ENCODE measurements at places on chromosomes 2 and 18.

DNA sequence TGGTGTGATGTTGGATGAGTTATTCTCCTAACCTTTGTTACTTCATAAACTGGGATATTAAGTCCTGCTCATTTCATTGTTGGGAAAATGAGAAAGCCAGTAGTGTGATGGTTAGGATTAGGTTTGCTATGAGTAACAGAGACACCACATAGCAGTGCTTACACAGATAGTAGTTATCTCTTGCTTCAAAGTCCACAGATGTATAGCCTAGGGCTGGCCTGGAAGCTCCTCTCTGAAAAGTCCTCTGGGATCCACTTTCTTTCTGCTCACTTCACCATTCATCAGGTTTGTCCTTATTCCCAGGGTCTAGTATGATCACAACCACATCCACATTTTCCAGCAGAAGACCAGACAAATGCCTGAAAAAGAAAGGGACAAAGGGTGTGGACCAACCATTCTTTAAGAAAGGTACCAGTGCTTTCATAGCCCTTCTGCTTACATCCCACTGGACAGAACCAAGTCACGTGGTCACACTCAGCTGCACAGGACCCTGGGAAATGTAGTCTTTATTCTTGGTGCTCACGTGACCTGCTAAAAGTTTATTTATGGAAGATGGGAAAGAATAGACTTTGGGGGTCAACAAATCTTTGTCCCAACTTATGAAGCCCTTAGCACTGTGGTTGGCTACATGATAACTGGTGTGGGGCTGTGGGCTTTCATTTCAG lies 108.9 kb downstream of the INSIG2 start:
- no peak for DNase-seq

DNA sequence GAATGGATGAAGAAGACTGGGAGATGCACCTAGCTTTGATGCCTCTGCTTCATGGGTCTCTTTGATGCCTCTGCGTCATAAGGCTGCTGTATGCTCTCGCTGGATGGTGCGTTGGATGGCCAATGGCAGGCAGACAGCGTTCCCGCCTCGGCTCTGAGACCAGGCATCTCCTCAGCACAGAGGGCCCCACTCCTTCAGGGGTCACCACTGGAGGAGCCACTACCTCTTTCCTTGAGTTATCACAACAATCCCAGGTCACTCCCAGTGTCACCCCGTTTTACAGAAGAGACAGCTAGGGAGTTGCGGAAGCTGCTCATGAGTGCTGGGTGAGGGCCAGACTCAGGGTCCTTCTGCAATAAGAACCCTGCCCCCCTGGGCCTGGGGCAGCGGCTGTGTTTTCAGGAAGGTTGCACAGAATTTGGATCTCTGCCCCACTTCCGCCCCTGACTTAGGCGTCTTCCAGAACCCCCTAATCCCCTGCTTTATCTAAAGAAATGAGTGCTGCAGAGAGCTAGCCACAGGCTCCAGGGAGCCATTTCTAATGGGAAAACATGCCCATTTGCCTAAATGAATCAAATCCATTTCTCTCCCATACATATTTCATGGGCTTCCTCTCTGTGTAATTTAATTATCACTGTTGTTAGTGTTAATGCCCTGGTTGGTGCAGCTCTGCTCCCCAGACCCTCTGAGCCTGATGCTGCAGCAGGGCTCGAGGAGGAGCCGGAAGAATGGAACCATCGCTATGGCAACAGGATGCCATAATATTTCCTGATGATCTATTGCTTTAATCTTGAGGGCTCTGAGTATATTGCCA lies 131.8 kb upstream of the HS6ST1 start:
- DNase-seq, result no peak

DNA sequence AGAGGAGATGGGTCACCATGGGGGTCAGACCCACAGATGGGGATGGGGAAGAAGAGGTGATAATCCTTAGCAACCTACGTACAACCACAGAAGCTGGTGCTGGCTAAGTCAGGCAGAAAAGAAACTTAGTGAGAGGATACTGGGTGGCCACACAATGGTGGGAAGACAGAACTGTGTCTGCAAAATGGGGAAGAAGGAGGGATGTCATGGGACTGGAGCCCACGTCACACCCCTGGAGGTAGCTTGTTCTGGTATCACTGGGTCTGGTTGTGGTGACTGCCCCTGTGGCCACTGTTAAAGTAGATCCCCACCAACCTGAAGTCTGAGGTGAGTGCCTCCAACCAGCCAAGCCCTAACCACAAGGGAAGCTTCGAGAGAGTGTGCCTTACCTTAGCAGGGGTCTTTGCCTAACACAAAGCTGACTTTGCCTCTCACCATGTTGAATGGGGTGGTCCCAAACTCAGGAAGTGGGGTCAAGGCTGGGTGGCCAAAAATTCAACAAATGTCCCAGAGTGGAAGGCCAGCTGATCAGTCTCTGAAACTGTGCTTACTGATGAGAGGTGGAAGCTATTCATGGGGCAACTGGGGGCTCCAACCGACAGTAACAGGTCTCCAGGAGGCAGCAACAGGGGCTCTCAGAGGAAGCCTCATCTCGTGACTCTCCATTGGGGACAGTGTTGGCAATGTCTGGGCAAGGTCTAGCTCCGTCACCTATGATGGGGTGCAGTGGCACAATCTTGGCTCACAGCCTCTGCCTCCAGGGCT lies 64.8 kb upstream of the SLC1A4 start:
- no peak for DNase-seq

- DNase-seq, result no peak
Measured at GRCh38 chr2:171267855-171268629, 107.3 kb upstream of the TLK1 start.

DNA sequence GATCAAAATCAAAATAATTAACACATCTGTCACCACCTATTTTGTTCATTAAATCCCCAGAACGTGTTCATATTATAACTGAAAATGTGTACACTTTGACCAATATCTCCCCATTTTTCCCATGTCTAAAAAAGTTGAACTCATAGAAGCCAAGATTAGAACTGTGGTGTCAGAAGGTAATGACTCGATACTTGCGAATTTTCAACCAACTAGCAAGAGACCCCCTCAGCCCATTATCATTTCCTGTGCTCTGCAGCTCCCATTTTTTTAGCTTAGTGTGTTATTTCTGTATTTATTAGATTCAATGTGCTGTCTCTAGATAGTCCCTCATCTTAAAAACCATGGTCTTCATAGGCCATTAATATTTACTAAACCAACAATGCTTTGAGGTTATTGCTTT lies 248.7 kb upstream of the PIK3C3 start:
- no peak for DNase-seq

GRCh38 chr2:130823171-130823885 lies 13.4 kb upstream of the ARHGEF4 start:
- DNase-seq, result no peak

DNA sequence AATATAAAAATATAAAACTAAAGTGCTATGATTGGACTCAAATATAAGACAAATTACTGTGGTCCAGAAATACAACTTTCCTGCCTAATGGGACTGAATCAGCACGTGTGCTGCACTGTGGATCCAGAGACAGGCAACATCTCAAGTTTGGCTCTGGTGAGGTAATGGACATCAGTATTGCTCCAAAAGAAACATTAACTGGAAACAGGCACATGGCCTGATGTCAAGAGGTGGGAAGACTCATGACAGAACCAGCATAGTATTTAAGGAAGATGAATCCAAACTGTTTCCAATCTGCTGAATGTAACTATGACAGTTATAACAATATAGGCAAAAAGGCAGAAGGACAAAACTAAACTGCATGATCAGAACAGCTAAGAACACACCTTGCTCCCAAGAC lies 354.6 kb downstream of the FSIP2 start:
- DNase-seq, result no peak

DNA sequence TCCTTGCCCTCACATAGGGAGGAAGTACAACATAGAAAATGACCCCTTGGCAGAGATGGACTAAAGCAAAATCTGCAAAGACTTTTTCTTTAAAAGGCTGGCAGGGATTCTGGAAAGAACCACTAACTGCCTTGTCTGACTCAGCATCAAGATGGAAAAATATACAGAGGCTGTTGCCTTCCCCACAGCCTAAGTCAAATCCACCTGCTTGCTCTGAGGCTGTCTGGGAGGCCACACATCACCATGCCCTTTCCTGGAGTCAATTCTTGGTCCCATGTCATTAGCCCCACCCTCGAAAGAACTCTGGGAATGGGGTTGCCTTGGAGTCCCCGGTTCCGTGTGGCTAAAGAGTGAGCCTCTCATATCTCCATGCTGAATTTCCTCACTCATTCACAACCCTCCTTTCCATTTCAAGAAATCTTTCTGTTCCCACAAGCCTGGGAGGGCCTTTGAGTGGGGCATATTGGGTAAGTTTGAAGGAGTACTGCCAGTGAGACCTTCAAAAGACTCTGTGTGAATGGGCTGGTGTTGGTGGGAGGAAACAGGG lies 39.4 kb downstream of the BMP10 start:
- DNase-seq, result no peak

- no peak for DNase-seq
Measured at GRCh38 chr2:46273225-46273863, 23.9 kb upstream of the EPAS1 start.

GRCh38 chr2:58638256-58638805 lies 397.2 kb upstream of the FANCL start:
- DNase-seq, result no peak

- DNase-seq, result no peak
Measured at GRCh38 chr18:49055754-49056172, 105.0 kb upstream of the SMAD7 start.

GRCh38 chr2:63122921-63123320 lies 72.3 kb downstream of the OTX1 start:
- DNase-seq, result no peak
